ENCODE measurements at places on chromosomes 1 and 21.
A peak's percentile ranks its signal among the peaks of the same experiment; 100 is the strongest.

- peaks cover 3% of the 10 kb centered on the region for H3K27me3 ChIP-seq
- peaks cover 9% of the 10 kb centered on the region for H3K4me1 ChIP-seq
- peaks cover 2% of the 10 kb centered on the region for H3K36me3 ChIP-seq
- H3K4me3 ChIP-seq = no peak overlapping the region
- no peak for DNase-seq
- H3K27ac ChIP-seq = peak overlapping the region; percentile 45
Measured at GRCh38 chr1:9859281-9860014, 35.7 kb upstream of the CLSTN1 start.

GRCh38 chr1:149887456-149888246, 11.7 kb upstream of the BOLA1 start:
- H3K27ac ChIP-seq = no peak overlapping the region
- peak; percentile 84 for DNase-seq
- no peaks in the 10 kb centered on the region for H3K27me3 ChIP-seq
- H3K36me3 ChIP-seq = peaks cover 5% of the 10 kb centered on the region
- H3K4me3 ChIP-seq = no peak overlapping the region
- H3K4me1 ChIP-seq = peaks cover 8% of the 10 kb centered on the region

DNA sequence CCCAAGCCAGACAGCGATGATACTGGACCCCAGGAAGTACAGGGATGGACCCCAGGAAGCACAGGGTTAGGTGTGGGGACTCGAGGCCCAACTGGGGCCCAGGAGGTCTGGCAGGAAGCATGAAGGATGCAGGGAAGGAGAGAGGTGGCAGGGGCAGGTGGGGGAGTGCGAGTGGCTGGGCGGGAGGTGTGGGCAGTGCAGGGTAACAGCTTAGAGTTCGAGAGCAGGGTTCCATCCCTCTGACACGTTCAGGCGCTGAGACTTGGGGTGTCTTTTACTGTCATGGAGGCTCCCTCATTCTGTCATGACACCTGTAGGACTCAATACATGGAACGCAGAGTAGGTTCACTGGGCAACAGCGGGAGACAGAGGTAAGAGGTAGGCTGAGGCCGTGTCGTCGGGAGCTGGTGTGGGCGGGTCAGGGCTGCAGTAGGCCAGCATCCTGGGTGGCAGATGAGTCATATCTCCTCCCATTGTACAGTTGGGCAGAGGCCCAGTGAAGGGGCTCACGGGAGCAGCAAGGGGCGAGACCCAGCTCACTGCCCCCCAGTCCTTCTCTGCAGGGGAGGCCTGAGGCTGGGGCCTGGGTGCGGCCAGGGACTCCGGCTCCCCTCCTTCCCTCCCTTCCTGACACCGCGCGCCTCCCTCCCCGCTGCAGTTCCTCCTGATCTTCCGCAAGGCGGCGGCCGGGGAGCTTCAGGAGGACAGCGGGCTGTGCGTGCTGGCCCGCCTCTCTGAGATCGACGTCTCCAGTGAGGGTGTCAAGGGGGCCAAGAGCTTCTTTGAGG, 11.6 kb upstream of the CTRC start:
- H3K4me3 ChIP-seq = no peak overlapping the region
- H3K36me3 ChIP-seq = peaks cover 16% of the 10 kb centered on the region
- no peak overlapping the region for H3K27ac ChIP-seq
- no peak for DNase-seq
- no peaks in the 10 kb centered on the region for H3K27me3 ChIP-seq

DNA sequence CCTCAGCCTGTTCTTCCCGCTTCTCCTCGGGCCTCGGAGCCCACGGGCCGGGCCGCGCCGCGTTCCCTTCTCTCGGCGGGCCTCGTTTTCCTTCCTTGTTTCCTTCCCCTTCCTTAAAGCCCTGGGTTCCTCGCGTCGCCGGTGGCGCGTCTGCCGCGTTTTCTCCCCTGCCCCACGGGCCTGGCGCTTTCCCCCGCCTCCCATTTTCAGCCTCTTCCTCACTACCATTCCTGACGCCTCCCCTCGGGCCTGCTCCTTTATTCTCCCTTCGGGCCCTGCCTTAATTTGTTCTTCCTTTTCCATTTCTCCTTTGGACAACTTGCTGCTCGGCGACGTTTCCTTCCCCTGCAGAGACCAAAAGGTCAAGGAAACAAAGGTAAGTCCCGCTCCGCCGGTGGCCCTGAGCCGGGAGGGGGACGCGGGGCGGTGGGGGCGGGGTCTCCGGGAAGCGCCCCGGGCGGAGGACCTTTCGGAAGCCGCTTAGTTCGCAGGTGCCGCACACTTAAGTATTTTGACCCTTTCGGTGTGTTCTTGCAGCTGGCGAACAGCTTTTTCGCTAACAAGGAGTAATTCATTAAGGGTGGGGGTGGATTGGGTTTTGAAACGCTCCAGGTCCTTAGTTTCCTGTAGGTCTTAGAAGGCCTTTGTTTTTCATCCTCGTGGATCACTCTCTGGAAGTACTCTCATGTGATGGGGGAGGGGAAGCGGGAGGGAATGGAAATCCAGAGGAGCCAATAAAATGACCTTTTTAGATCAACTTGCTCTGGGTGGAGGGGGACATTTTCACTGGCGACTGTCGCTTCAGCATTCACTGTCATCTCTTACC, 780 bp downstream of the YTHDF2 start:
- peaks cover 30% of the 10 kb centered on the region for H3K36me3 ChIP-seq
- peak overlapping the region; percentile 97 for H3K4me3 ChIP-seq
- peaks cover 52% of the 10 kb centered on the region for H3K4me1 ChIP-seq
- DNase-seq = peak; percentile 62
- H3K27ac ChIP-seq = peak overlapping the region; percentile 98
- H3K27me3 ChIP-seq = no peaks in the 10 kb centered on the region

DNA sequence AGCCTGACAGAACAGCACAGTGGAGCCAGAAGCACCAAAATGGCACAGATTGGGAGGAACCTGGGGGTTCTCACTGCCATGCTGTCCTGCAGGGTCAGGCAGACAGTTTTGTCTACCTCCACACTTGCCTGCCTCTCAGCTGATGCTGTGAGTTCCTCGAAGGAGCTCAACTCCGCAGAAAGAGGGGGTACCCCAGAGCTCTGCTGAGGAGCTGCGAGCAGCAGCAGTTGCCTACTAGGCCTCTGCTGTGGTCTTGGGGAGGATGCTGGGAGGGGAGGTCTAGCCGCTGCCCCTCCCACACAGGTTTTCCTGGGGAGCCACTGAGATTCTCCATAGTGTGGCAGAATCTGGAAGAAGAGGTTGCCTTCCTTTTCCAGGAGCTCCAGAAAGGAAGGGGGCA, 192.5 kb downstream of the FOXD2 start:
- H3K27me3 ChIP-seq = peaks cover 7% of the 10 kb centered on the region
- H3K4me3 ChIP-seq = no peak overlapping the region
- no peaks in the 10 kb centered on the region for H3K36me3 ChIP-seq
- no peak overlapping the region for H3K27ac ChIP-seq
- H3K4me1 ChIP-seq = no peaks in the 10 kb centered on the region

DNA sequence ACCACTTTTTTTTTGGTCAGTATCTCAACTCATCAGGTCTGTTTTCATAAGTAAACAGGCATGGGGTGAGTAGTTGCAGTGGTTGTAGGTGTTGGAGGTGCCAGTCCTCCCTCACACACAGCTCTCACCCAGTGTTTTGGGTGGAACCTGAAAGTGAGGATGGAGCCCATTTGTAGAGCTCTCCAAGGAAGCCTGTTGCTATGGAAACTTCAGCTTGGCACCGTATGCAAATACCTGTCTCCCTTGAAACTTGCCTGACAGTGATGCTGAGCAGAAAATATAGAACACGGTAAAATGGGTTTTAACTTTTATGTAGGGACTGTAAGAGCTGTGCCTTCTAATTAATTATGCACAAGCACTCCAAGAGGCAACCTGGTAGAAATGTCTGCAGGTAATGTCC, 214.1 kb downstream of the AJAP1 start:
- H3K27me3 ChIP-seq = peaks cover 3% of the 10 kb centered on the region
- no peak overlapping the region for H3K27ac ChIP-seq
- no peaks in the 10 kb centered on the region for H3K36me3 ChIP-seq
- no peaks in the 10 kb centered on the region for H3K4me1 ChIP-seq

GRCh38 chr1:1630965-1631781, 800 bp upstream of the MMP23B start:
- peak overlapping the region; percentile 45 for H3K4me3 ChIP-seq
- H3K36me3 ChIP-seq = peaks cover 2% of the 10 kb centered on the region
- DNase-seq = peak; percentile 42
- H3K27ac ChIP-seq = no peak overlapping the region
- peaks cover 8% of the 10 kb centered on the region for H3K4me1 ChIP-seq

DNA sequence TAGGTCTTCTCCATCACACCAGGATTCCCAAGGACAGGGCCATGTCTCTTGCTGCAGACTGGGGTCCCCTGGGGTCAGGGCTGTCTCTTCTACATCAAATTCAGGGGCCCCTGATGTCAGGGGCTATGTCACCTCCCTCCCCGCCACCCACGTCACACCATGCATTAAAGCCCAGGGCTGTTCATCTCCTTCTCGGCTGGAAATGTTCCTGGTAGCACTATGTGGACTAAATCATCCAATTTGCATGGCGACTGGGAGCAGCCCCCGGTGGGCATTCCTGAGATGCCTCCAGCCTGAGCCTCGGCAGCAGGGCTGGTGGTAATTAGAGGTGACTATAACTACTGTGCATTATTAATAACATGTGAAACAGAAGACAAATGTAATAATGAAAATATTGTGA, 151.7 kb upstream of the HMGB4 start:
- H3K36me3 ChIP-seq = no peaks in the 10 kb centered on the region
- no peak overlapping the region for H3K27ac ChIP-seq
- no peak for DNase-seq
- peaks cover 3% of the 10 kb centered on the region for H3K27me3 ChIP-seq

GRCh38 chr1:61132645-61133334, 50.4 kb downstream of the NFIA start:
- DNase-seq = no peak
- H3K27ac ChIP-seq = no peak overlapping the region
- peaks cover 11% of the 10 kb centered on the region for H3K27me3 ChIP-seq
- H3K36me3 ChIP-seq = no peaks in the 10 kb centered on the region

- peak overlapping the region; percentile 66 for H3K4me3 ChIP-seq
- H3K36me3 ChIP-seq = peaks cover 35% of the 10 kb centered on the region
- H3K4me1 ChIP-seq = peaks cover 54% of the 10 kb centered on the region
Measured at GRCh38 chr1:44783697-44784093, 4.3 kb downstream of the BEST4 start.

DNA sequence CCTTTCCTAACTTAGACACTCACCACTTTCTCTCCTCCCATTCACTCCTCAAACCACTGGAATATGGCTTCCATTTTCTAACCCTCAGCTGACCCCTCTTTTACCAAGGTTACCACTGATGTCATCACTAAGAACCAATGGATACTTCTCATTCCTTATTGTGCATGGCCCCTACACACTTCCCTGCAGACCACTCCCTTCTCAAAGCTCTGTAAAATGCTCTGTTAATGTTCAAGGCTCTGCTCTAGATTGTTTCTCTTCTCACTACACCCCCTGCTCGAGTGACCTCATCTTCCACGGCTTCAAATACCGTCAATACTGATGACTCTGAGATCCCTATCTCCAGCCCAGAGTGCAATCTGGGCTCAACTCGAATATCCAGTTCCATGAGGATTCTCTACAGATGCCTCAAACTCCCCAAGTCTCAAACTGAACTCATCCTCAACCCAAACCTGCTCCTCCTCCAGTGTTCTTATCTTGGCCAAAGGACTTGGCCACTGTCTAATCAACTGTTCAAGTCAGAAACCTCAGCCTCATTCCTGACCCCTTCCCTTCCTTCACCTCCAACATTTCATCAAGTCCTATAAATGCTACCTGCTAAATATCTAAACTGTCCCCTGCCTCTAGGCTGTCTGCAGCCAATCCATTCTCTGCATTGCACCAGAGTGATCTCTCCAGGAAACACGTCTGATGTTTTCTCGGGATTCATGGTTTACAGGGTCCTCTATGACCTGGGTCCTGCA, 41.3 kb upstream of the BMP8B start:
- no peaks in the 10 kb centered on the region for H3K4me1 ChIP-seq
- H3K27me3 ChIP-seq = peaks cover 32% of the 10 kb centered on the region
- no peak for DNase-seq

GRCh38 chr1:101293461-101294051, 56.7 kb downstream of the S1PR1 start:
- peak overlapping the region; percentile 75 for H3K27ac ChIP-seq
- H3K4me3 ChIP-seq = no peak overlapping the region

- no peak overlapping the region for H3K27ac ChIP-seq
- peaks cover 15% of the 10 kb centered on the region for H3K27me3 ChIP-seq
- no peaks in the 10 kb centered on the region for H3K4me1 ChIP-seq
- no peak overlapping the region for H3K4me3 ChIP-seq
- no peak for DNase-seq
Measured at GRCh38 chr1:85102479-85102878, 54.2 kb upstream of the MCOLN3 start.

DNA sequence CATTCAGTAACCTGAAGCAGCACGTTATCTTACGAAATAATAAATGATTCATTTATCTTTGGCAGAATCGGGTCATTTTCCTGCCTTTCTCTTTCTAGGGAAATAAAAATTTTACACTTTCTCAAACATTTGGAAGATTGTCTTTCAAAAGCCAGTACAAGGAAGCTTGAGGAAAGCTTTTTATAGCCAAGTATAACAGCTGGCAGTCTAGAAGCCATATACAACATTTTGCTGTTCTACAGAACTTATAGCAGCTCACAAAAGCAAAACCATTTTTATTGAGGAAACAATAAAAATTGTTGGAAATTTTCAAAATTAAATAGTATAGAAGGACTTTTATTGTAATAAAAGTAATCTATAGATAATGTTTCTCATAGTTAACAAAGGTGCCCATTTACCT, 448.6 kb downstream of the SMYD3 start:
- no peaks in the 10 kb centered on the region for H3K27me3 ChIP-seq
- H3K27ac ChIP-seq = no peak overlapping the region
- no peaks in the 10 kb centered on the region for H3K36me3 ChIP-seq
- DNase-seq = no peak
- H3K4me3 ChIP-seq = no peak overlapping the region

DNA sequence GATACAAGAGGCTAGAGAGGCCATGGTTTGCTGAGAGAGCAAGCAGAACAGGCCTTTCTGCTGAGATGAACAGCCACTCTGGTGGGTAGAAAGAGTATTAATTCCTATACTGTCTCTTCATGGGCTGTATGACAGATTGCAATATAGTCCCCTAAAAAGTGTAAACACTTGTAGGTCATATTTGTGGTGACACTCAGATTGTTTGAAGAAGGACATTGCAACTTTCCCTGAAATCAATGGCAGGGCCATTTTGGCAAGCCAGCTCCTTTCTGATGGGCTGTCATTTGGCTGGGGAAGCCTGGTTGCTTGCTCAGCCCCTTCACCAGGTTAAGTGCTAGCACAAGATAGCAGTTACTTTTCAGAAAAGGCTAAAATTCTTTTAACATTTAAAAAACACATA, 27.5 kb downstream of the RAB4A start:
- no peak overlapping the region for H3K4me3 ChIP-seq
- no peaks in the 10 kb centered on the region for H3K27me3 ChIP-seq
- no peak overlapping the region for H3K27ac ChIP-seq
- peaks cover 33% of the 10 kb centered on the region for H3K36me3 ChIP-seq
- peaks cover 3% of the 10 kb centered on the region for H3K4me1 ChIP-seq

GRCh38 chr1:87140831-87141540, 187.7 kb upstream of the LMO4 start:
- H3K36me3 ChIP-seq = no peaks in the 10 kb centered on the region
- no peak overlapping the region for H3K27ac ChIP-seq
- H3K4me3 ChIP-seq = no peak overlapping the region

DNA sequence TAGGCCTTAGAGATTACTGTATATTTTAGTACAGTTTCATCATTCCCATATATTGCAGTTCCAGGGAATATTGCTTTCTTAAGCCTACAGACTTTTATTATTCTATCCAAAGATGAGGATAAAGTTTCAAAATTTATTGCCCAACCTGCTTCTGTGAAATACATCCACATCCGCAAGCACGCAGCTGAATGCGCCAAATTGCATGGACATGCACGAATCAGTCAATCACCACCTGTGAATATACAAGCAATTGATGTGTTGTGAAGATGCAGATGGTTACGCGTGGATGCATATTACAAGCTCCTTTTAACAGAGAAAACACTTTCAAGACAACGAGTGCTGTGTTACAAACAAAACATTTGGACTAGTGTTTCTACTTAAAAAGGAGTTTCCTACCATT, 577.8 kb upstream of the PLXNA2 start:
- H3K27me3 ChIP-seq = no peaks in the 10 kb centered on the region
- H3K36me3 ChIP-seq = no peaks in the 10 kb centered on the region
- H3K27ac ChIP-seq = no peak overlapping the region
- no peaks in the 10 kb centered on the region for H3K4me1 ChIP-seq

Data from activated naive CD4-positive, alpha-beta T cell treated with anti-CD3 and anti-CD28 coated beads, Interleukin-2, amount 10 ng/mL, durations not matched to agents 7 days and 5 days (primary cell).